ENCODE measurements at places on chromosomes 11 and 22.
A peak's percentile ranks its signal among the peaks of the same experiment; 100 is the strongest.

- no peak for DNase-seq
Measured at GRCh38 chr11:22669368-22669767, 3.0 kb downstream of the GAS2 start.

GRCh38 chr11:86596861-86597586, 75.4 kb downstream of the ME3 start:
- peak; percentile 65 for DNase-seq

DNA sequence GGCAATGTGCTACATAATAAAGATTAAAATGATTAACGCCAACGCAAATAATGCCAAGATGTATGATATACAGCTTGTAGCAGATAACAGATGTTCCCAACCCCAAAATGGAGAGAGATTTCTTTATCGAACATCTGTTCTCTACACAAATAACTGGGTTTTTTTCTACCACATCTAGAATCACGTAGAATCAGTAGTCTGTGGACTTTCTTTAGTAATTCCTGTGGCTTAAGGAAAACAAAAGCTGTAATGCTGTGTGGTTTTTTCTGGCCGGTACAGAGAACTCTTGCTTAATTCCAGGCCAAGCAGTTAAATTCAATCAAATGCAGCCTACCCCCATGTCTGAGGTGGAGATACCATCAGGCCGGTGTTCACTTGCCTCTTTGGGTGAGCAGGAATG, 303.4 kb downstream of the FAT3 start:
- DNase-seq, result no peak

DNA sequence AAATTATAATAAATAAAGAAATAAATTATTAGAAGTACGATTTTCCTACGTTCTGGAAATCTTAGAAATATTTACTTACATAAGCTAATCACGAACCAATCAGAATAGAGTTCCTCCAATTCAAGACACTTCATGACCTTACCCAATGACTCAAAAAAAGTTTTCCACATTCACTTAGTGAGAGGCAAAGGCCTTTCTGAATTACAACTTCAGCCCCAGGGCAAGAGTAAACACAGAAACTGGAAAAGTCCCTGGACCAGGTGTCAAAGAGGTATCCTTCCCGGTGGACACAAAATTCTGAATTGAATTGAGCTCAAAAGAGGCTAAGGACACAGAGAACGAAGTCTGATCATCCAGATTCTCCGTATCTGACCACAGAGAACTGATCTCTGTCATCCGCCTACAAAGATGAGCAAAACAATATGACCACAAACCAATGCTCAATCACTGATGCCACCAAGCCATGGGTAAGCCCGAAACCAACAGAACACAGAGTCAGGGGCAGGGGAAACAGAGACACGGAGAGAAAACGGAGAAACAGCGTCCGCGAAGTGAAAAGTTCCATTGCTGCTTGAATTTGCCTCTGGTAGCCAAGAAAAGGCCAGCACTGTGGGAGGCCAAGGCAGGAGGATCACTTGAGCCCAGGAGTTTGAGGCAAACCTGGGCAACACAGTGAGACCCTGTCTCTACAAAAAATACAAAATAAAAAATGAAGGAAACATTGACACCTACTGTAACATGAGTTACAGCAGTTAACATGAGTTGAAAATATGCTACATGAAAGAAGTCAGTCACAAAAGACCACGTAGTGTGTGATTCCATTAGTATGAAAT, 6.8 kb downstream of the BID start:
- DNase-seq, result peak; percentile 72

DNA sequence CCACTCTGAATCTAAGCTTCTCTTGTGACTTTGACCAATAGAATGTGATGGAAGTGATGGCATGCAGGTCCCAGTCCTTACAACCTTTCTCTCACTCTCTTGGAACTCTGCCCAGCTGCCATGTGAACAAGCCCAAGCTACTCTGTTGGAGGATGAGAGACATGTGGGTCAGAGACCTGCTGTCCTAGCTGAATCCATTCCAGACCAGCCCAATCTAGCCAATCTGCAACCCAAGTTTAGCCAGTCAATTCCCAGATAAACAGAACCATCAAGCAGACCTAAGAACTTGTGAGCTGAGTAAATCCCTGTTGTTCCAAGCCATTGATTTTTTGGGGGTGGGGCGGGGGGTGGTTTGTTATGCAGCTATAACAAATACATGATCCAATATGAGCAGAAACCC, 69.2 kb upstream of the GRK3 start:
- DNase-seq, result no peak

DNA sequence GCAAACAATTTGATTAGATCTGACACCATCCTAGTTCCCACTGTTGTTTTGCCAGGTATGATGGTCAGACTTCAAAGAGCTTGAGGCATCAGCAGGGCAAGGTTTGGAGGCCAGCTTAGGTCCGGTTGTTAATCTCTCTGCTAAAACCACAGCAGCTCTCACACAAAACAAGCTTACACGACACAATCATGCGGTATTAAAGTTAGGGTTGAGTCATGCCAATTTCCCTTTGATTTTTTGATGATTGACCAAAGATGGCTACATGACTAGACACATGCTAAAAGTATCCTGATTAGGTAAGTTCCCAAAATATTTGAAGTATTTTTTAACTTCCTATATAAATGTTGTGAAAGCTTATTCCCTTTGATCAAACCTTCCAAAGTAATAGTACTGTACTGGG, 145.9 kb downstream of the ELP4 start:
- DNase-seq, result no peak

GRCh38 chr11:33515347-33515746, 185.3 kb downstream of the C11orf91 start:
- DNase-seq, result peak; percentile 16

- DNase-seq, result peak; percentile 35
Measured at GRCh38 chr11:101553891-101554292, 29.9 kb downstream of the TRPC6 start.

DNA sequence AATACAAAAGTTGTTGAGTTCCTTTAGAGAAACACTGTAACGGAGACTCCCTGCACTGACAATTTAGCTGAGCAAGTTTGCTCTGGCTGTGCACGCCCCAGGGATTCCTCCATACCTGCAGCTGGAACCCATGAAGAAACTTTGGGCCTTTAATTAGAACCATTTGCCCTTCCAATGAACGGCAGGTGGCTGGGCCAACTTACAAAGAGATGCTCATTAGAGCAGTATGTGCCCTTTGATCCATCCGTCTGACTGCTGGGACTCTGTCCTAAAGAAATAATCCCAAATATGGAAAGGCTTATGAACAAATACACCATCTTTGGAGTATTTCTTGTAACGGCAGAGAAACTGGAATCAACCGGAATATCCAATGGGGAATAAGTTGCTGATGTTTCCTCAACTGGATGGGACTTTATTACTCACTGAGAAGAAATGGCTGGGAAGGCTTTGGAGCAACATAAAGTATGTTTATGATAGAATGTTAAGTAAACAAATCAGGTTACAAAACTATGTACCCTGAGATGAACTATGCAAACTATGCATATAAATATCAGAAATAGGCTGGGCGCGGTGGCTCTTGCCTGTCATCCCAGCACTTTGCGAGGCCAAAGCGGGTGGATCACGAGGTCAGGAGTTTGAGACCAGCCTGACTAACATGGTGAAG, 24.4 kb upstream of the FBLN1 start:
- DNase-seq, result no peak

GRCh38 chr11:77309401-77310085, 8.1 kb upstream of the GDPD4 start:
- no peak for DNase-seq

DNA sequence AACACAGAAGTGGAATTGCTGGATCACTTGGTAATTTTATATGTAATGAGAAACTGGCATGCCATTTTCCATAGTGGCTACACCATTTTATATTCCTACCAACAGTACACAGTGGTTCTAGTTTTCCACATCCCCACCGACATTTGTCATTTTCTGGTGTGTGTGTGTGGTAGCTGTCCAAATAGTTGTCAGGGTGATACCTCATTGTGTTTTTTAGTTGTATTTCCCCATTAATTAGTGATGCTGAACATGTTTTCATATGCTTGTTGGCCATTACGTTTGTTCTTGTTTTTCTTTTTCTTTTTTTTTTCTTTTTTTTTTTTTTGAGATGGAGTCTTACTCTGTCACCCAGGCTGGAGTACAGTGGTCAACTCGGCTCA, 12.2 kb downstream of the NEU3 start:
- no peak for DNase-seq

- DNase-seq, result no peak
Measured at GRCh38 chr11:122306831-122307391, 190.9 kb upstream of the BLID start.

Data from suppressor macrophage treated with lipopolysaccharide for 4 hours (primary cell).